ENCODE measurements at places on chromosomes 16 and 17. TPM values are rescaled to one million over a fixed set of nuclear protein-coding genes. Genes with fewer than 3 reads are reported as not detected.

GINS2 gene
- 1.2 TPM for polyA plus RNA-seq

TRPV3 gene
- not detected for polyA plus RNA-seq

TBC1D3C gene
- polyA plus RNA-seq = not detected

SDK2 gene
- 1.6 TPM for polyA plus RNA-seq

OR1A1 gene
- polyA plus RNA-seq = not detected

NETO2 gene
- 0.37 TPM for polyA plus RNA-seq

SOX15 gene
- not detected for polyA plus RNA-seq

MYH13 gene
- polyA plus RNA-seq = not detected

ERN2 gene
- polyA plus RNA-seq = not detected

- DNase-seq = no peak
Observed at GRCh38 chr17:17079336-17079735, 37.1 kb downstream of the MPRIP start.

DNA sequence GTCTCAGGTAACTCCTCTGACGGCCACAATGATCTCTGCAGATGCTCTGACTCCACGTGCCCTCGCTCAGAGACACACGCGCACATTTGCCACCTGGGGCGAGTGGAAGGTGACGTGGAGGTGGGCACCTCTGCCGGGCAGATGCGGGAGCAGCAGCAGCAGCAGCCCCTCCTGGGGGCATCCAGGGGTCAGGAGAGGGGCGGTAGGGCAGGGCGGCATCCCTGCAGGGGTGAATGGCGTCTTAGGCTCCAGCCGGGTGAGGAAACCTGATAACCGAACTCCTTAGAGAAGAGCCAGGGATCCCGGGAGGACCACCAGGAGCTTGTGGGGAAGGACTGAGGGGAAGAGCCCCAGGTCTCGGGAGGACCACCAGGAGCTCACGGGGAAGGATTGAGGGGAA lies 34.6 kb upstream of the CDH15 start:
- DNase-seq = no peak

DNA sequence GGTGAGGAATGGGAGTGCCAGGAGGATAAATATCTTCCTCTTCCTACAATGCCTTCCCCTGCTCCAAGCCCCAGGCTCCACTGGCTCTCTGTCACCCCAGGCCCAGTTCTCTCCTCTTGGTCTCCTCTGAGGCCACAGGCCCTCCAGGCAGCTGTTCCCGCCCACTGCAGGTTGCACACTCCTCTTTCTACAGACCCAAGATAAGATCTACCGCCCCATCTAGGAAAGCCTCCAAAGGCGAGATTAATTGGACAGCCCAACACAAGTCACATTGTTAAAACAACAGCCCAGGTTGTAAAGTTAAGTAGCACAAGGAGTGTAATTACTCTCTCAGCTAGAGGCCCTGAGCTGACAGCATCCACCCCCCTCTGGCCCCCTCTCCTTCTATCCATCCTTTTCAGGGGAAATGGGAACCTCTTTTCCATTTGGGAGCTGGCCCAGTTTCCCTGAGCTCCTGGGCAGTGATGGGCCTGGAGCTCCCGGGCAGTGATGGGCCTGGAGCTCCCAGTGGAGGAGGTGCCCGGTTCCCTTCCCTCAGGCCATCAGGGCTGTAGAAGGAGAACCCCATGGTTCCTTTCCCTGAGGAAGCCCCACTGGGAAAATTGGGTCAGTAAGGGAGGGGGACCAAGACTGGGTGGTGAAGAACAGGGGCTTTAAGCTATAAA lies 7.3 kb downstream of the DLX4 start:
- no peak for DNase-seq

DNA sequence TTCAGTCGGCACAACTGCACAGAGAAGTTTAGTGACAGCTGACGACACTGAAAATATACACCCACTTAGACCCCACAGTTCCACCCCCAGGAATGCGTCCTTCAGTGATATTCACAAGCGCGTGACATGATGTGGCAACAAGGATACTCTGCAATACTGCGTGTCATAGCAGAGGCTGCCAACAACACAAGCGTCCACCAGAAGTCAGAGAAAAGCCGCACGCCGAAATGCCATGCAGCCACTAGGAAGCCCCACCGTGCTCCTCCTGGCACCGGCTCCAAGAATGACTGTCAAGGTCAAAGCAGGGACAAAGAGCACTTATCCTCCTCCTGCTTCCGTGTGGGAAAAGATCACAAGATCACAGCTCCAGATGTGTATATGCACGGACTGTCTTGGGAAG lies 3.5 kb downstream of the ATP2A3 start:
- DNase-seq = no peak

DNA sequence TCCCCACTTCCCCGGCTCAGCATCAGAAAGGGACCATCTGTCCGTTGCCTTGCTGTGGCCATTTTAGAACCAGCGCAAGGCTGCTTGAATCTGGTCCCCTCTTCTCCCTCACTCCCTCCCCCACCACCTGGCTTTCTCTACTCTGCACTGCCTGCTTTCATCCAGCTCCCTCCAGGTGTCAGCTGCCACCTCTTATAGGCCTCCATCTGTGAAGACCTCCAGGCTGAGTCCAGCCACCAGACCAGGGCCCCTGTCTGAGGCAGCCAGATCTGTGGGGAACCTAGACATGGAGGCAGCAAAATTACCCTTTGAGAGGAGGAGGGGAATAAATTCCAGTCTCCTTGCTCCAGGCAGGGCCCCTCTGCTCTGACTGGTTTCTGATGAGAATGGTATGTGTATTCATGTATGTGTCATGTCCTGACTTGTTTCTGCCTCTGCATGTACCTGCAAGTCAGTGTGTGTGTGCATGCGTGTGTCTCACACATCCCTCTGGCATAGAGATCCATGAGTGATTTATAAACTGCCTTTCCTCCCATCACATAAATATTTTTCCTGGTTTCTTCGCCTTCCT lies 21.1 kb downstream of the MINK1 start:
- no peak for DNase-seq

- DNase-seq = no peak
Observed at GRCh38 chr17:79019632-79020584, 4.1 kb upstream of the C1QTNF1 start.

DNA sequence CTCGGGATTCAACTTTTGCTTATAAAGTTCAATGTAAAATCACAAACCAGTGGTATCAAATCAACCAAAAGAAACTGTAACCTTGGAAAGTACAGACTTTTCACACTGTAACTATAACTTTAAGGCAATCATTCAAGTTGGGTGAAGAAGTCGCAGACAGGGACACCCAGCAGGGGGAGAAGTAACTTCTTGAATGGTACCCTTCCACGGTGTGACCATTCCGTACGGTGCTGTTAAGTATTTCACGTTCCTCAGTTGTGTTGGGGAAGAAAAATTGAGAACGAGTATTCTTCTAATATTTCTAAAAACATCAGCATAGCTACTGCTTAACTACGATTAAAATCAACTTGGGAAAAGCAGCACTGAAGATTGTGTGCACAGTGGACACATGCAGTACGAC lies 55.8 kb downstream of the MYH10 start:
- no peak for DNase-seq

DNA sequence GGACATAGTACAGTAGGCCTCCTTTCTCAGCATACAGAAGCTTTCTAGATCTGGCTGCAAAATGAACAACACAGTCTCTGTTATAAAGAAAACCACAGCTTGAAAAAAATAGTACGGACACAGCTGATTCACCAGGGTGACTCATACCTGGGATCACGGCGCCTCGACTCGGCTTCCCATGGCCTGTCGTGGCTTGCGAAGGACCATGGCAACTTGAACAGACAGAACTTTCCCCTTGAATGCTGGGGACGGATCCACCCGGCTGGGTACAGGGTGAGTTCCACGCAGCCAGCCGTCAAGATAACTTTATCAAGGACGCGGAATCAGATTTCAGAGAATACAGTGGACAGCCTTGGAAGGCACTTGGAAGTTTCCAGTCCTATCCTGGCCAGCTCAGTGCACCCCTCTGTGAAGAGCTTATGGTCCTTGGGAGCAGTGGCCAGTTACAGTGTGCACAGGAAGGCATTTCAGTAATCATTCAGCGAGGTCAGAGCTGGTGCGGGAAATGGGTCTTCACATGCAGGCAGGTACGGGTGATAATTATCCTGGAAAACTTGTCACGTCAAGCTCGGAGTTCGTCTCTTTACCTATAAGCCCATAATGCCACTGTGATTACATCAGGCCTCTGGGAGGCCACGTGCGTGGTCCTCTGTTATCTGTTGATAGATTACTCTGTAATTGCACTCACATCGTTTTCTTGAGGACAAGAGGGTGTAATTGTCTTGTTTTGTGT lies 57.9 kb upstream of the MAF start:
- DNase-seq = no peak

- no peak for DNase-seq
Observed at GRCh38 chr17:57512258-57512657, 232.8 kb downstream of the CCDC182 start.

- DNase-seq = no peak
Observed at GRCh38 chr16:19338335-19338734, 52.8 kb downstream of the CLEC19A start.

GRCh38 chr17:57866723-57867122 lies 16.9 kb upstream of the MRPS23 start:
- no peak for DNase-seq

DNA sequence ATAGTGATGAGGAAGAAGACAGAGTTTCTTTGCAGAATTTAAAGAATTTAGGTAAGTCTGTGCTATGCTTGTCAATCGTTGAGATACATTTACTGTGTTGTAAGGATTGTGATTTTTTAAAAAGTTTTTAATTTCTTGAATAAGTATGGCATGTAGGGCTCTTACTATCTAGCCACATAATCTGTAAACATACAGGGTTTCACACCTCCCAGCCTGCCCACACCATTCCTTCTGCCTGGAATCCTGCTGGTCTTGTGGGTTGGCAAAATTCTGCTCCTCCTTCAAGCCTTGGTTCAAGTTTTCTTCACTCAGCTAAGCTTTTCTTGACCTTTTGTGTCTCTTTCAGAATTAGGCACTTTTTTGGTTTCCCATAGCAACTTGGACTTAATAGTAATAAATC lies 7.5 kb downstream of the ZNHIT3 start:
- no peak for DNase-seq

DNA sequence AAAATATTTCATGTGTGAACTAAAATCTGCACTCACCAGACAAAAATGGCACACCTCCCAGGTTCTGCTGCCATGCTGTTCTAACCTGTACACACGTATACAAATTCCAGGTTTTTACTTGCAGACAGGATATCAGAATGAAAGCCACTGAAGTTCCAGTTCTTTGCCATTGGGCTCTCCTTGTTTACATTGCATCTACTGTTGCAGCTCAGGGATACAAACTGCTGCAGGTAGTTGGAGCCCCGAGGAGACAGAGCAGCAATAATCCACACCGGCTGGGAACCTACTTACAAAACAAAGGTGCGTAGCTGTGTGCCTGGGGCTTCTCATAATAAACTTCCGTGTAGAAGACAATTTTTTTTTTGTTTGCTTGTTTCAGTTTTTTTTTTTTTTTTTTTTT lies 59.6 kb downstream of the HAPSTR1 start:
- DNase-seq = no peak

Measured in naive B cell (primary cell).